ENCODE measurements at places on chromosomes 5 and 9.

DNA sequence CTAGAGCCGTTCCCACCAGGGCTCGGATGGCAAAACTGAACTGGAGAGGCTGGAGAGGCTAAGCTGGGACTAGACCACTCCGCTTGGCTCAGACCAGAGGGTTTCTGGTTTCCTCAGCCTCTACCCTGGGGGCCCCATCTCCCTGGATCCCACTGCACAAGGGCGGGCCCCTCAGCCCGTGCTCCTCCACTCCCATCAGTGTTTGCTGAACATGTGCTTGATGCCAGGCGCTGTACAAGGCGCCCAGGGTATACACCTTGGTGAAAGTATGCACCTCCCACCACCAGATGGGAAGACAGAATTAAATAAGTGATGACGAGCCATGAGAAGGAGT, 18.0 kb downstream of the GPX3 start:
- DNase-seq, result no peak

GRCh38 chr9:121474231-121474947, 25.3 kb downstream of the GGTA1 start:
- no peak for DNase-seq

- DNase-seq, result no peak
Measured at GRCh38 chr5:81140943-81141342, 92.2 kb upstream of the CKMT2 start.

DNA sequence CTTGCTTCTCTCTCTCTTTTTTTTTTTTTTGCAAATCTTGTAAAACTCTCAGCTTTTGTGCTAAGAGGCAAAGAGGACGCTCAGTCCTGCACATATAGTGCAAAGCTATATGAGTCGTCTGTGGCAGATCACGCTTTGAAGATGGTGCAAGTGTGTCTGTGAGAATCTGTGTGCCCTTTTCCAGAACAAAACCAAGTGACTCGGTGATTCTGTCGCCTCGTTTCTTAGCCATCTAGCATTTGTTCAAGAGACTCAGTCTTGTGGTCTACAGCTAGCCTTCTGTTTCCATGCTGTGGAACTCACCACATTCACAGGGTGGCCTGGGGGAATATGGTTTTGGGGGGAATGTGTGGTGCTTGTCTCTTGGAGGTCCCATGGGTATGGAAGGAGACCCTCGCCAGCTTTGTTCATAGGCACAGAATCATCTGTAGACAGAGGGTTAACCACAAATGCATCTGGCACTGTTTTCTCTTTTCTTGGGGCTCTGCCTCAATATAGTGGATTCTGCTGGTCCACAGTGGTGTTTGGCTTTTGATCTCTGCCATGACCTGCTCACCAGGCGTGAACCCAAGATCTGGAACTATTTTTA, 82.1 kb downstream of the C9orf152 start:
- DNase-seq, result no peak

DNA sequence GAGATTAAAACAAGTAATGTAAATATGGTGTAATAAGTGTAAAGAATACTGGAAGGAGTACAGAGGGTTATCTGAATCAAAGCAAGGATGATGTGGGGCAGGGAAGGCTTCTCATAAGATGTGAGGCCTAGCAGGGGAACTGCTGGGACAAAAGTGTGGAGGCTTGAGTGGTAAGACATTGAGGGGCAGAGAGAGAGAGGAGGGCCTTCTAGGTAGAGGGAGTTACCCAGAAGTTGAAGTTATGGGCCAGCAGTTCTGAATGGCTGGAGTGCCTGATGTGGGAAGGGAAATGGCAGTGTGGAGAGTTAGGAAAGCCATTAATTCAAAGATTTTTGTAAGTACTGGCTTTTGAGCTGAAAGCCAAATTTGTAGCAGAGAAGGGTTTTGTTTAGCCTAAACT, 36.8 kb downstream of the CPEB4 start:
- DNase-seq, result no peak

GRCh38 chr9:95819636-95820035, 55.9 kb upstream of the ERCC6L2 start:
- DNase-seq, result no peak

DNA sequence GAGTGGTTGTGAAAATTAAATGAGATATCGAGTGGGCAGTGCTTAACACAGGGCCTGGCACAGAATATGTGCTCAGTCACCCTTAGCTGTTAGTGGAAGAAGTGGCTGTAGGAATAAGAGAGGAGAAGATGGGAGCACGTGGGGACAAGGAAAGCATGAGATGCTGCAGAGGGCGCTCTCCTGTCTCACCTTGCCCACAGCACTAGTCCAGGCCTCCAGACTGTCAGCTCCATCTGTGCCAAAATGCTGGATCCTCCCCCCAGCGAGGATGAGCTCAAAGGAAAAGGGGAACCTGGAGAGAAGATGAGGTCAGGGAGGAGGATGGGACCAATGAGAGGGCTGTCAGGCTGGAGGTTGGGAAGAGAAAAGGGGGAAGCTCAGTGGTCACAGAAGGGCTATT, 12.5 kb downstream of the ARAP3 start:
- DNase-seq, result no peak

- no peak for DNase-seq
Measured at GRCh38 chr9:136050266-136050700, 44.8 kb downstream of the NACC2 start.

- DNase-seq, result no peak
Measured at GRCh38 chr5:12177225-12177624, 273.0 kb upstream of the CTNND2 start.

DNA sequence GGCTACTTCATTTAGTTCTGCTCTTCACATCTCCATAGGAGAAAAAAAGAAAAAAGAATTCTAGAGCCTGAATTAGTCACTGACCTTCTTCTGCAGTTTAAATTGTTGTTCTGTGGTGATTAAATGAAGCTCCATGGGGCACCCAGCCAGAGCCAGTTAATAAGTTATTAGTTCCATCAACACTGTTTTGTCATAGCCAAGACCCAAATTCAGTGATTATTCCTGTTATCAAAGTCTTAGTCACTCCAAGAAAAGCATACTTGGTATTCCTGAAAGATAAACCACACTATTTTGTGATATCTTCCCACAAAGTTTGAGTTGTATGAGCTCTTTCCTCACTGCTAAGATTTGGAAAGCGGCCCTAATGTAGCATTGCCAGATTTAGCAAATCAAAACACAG, 134.8 kb upstream of the RGMB start:
- no peak for DNase-seq

DNA sequence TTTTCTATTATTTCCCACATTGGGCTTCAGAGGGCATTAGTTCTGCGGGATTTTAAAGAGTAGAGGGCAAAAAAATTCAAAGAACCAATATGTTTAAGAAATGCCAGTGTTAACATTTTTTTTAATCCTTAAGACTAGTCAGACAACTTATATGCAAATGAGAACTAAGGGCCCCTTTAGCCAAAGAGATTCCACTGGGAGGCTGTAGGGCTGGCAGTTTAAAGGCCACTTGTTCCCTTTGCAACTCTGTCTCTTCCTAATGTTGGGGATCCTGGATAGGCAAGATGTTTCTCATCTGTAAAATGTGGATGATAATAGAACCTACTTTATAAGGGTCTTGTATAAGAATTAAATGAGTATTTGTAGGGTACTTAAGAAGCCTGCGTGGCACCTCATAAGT, 1395.9 kb downstream of the PTPRD start:
- DNase-seq, result no peak

All from CMK (cell line).